ENCODE measurements at places on chromosomes 1 and 21.

GRCh38 chr1:58924821-58925220 is 141.0 kb upstream of the JUN start:
- no peak for DNase-seq

- DNase-seq: no peak
Measured at GRCh38 chr1:156152628-156153027, 757 bp upstream of the SEMA4A start.

GRCh38 chr1:71046891-71047634 is 553 bp downstream of the PTGER3 start:
- no peak for DNase-seq

DNA sequence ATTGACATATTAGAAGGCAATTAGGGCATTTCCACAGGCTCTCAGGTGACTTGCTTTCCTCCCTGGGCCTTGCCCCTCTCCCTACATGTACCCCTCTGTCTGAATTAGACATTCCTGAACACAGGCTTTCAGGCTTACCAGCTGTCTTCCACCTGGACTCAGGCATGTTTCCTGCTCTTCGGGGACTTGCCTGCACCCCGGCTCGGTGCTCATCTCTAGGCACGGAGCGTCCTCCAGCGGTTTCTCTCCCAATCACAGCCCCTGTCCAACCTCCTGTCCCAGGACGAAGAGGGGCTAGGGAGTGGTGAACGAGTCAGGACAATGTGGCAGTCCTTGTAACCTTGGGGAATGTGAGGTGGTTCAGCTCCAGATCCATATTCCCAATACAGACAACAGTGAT is 4.2 kb downstream of the PROK1 start:
- DNase-seq: no peak

GRCh38 chr1:206962272-206962671 is 8.0 kb downstream of the FCAMR start:
- no peak for DNase-seq

DNA sequence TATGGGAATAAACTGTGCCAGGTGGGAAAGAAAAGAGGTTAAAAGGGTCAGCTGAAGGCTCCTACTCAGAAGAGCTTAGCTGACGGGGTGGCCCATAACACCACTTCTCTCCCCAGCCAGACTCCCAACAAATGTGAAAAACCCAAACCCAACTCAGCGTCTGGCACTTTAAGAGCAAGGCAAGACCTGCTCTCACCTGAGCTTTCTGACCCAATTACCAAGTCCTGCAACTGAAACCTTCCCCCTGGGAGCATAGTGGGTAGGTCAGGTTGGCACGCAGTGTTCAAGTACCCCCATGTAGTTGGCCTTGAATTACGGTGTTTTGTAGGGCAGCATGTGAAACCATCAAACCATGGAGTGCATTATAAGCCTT is 3.2 kb downstream of the IRF6 start:
- no peak for DNase-seq

- DNase-seq: no peak
Measured at GRCh38 chr1:20551945-20552727, at the start of gene FAM43B. FAM43B (plus strand) TSS chr1:20552573; CDS start chr1:20552974, 401 bp downstream.

GRCh38 chr1:113935970-113936369 is 6.8 kb downstream of the HIPK1 start:
- no peak for DNase-seq

- DNase-seq: no peak
Measured at GRCh38 chr1:214830941-214831340, 227.9 kb downstream of the CENPF start.

GRCh38 chr1:12284486-12284885 is 54.7 kb downstream of the VPS13D start:
- DNase-seq: no peak

DNA sequence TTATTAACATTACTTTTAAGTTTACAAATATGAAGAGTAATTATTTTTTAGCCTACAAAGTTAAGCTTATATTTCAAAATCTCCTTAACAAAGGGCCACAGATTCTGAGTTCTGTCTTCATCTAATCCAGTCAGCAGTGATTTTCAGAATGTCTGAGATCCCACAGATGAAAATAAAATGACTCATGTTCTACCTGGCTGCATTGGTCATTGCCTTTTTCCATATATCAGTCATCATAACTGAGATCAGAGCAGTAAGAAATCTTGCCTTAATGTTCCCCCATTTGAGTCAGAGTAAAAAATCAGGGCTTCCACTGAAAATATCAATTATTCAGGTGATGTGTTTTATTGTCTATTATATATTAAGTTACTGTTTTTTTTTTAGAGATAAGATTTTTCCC is 416.1 kb downstream of the MRPL39 start:
- no peak for DNase-seq

- no peak for DNase-seq
Measured at GRCh38 chr1:203057911-203058675, 27.7 kb downstream of the MYOG start.

GRCh38 chr1:82775406-82776000 is 974.8 kb downstream of the ADGRL2 start:
- DNase-seq: no peak

GRCh38 chr1:22471078-22471477 is 19.4 kb downstream of the ZBTB40 start:
- DNase-seq: no peak

DNA sequence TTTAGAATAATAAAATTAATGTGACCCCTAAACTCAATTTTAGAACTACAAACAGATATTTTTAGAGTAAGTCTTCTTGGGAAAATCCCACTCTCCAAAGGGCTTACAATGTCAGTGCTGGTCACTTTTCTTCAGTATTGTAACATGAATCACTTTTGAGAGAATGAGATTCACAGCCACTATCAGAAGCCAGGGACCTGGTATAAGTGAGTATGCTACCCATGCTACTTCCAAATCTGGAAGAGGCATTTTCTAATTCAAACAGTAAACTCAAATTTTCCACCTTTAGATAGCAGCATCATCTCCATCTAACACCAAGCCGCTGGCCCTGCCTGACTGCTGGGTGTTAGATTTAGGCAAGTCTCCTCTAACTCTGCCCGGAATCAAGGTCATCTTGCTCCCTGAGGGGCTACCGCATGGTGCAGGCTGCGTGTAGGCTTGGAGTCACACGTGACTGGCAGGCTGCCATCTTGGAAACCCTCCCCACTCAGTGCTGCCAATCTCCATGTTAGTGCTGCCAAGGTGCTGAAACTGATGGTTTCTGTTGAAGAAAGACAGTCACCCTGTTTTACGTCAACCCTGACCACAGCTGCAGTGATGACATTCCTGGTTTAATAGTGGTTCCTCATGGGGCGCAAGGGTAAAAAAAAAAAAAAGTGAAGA is 882.9 kb upstream of the B3GALT2 start:
- no peak for DNase-seq

All from NCI-H2081 treated with DMSO at 0.1 percent for 48 hours (cell line).